RCC 7860 (cell line): ENCODE measurements at places on chromosomes 13 and 19.
A peak's percentile ranks its signal among the peaks of the same experiment; 100 is the strongest.

GRCh38 chr13:40329781-40330485 lies 336.5 kb downstream of the FOXO1 start:
- no peak for DNase-seq

- no peak for DNase-seq
These were observed 15.7 kb upstream of the IGFL4 start for GRCh38 chr19:46056536-46056935.

GRCh38 chr19:33376423-33376822 lies 2.9 kb downstream of the CEBPG start:
- DNase-seq, result peak; percentile 19

- DNase-seq, result no peak
These were observed 25.6 kb upstream of the ZNF681 start for GRCh38 chr19:23784274-23784673.

GRCh38 chr13:45367358-45367757 lies 26.4 kb upstream of the TPT1 start:
- peak; percentile 83 for DNase-seq

- DNase-seq, result no peak
These were observed 429.1 kb downstream of the ITGBL1 start for GRCh38 chr13:101881593-101881992.

DNA sequence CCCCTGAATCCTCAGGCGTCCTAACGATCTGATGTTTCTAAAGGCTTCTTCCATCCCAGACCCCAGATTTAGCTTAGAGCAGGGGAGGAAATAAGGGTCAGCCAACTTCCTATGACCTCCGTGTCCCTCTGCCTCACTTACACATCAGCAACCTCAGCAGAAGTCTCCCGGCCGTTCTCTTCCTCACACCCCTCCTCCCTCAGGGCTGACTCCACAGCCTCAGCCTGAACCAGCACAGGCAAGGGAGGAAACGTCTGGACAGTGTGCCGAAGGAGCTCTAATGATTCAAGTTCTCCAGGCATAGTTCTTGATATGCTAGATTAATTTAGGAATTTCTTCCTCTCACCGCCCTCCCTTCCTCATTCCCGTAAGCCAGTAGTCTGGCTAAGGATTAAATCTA lies 121.4 kb downstream of the NUFIP1 start:
- no peak for DNase-seq

GRCh38 chr19:4550479-4551050 lies 8.9 kb downstream of the SEMA6B start:
- no peak for DNase-seq

DNA sequence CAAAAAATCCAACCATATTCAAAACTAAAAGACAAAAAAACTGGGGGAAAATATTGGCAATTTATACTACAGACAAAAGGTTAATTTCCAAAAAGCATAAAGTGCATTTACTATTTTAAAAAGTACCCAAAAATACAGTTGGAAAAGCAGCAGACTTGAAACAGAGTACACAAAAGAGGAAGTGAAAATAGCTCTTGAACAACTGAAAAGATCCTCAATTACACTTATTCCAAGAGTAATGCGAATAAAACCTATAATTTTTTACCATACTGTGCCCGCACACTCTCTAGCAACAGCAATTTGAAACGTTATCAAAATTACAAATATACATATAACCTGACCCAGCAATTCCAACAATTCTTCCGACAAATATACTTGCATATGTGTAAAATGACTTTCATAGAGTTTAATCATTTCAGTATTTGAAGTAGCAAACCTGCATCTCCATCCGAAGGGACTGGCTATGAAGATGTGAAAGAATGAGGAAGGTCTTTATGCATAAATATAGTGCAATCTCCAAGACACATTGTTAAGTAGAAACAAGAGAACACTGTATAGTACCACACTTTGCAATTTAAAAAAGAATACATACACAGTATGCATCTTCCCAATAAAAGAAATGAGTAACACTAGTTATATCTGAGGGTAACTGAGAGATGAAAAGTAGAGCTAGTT lies 25.4 kb downstream of the ALG5 start:
- no peak for DNase-seq

DNA sequence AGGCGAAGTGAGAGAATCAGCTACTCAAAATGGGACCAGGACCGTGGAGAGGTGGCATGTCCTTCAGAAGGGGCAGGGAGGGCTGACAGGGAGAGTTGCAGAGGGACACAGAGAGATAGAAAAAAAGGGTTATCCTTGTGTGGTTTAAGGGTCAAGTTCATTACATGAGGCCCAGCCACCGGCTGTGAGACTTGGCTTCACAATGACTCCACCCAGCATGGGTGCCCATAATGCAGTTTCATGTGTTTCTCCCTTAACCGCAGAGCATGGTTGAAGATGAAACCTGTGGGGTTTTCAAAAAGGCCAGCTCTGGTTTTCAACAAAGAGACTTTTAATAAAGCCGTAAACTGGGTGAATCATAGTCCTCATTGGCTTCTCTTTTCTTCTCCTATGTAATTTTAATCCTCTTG lies 164.6 kb downstream of the KLF5 start:
- no peak for DNase-seq

- no peak for DNase-seq
These were observed 11.4 kb upstream of the MYCBP2 start for GRCh38 chr13:77338329-77338728.

- no peak for DNase-seq
These were observed 26.8 kb upstream of the SACS start for GRCh38 chr13:23460309-23460708.

DNA sequence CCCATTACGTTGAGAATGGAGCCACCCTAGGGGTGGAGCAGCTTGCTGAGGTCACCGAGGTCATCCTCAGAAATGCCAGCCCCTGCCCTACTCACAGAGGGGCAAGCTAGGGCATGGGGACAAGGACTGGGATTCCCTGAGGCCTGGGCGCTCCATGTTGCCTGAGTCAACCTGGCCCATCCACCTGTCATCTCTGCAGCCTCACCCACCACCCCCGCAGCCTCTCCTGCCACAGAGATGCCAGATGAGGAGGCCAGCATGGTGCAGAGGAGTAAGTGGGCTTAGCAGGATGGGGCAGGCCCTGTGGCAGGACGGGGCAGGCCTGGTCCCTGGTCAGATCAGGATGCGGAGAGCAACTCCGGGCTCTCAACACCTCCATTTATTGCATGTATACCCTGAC lies 9.5 kb downstream of the NKPD1 start:
- DNase-seq, result no peak

DNA sequence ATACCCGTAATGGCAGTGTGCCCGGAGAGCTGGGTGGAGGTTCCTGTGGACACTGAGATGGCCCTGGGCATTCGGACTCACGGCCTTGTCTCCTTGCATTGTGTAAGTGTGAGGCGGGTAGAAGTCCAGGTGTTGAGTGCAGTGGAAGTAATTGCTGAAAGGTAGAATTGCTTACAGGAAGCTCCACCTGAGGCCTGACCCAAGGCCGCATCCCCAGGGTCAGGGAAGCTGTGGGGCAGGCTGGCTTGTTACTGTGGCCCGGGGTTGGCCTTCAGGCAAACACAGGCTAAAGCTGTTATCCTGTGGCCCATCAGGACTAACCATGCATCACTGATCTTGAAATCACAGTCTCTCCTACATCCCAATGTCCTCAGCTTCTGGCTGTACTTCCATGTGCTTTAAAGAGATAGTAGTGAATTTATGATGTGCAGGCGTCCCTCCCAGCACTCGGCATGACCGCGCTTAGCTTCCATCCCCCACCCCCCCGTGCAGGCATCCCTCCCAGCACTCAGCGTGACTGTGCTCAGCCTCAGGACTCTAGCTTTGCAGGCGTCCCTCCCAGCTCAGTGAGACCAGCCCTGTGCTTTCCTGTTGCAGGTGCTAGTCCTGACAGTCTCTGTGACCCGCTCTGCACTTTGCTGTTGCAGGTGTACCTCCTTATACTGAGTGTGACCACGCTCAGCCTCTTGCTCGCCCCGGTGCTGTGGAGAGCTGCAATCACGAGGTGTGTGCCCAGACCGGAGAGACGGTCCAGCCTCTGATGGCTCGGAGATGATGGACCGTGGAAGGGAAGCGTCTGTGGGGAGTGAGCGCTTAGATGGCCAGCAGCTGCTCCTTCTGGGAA lies 35.6 kb upstream of the TFDP1 start:
- DNase-seq, result no peak

- DNase-seq, result peak; percentile 64
These were observed 52.7 kb downstream of the TSC22D1 start for GRCh38 chr13:44523146-44524015.

DNA sequence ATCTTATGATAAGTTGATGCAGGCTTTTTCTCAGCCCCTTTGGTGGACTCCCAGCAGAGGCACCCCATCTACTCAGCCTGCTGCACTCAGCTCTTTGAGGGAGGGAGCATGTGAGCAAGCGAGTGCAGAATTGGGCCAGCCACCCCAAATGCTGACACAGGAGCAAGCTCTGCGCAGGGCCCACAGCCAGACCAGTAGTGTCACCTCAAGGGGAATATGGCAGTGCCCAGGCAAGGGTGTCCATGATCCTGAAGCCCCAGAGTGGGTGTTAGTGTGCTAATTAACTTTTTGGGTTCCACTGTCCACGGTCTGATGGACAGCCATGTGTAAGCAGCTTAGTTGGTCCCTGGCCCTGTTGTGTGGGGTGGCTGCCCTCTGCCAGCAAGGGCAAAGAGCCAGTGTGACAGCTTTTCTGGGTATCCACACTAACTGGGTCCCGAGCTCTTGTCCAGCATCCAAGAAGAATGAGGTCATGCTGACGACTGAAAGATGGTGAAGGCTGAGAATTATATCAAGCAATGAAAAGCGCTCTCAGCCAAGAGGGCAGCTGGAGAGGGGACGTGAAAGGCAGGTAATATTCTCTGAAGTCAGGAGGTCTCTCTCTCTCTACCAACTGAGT lies 898.3 kb upstream of the PCDH9 start:
- DNase-seq, result no peak

DNA sequence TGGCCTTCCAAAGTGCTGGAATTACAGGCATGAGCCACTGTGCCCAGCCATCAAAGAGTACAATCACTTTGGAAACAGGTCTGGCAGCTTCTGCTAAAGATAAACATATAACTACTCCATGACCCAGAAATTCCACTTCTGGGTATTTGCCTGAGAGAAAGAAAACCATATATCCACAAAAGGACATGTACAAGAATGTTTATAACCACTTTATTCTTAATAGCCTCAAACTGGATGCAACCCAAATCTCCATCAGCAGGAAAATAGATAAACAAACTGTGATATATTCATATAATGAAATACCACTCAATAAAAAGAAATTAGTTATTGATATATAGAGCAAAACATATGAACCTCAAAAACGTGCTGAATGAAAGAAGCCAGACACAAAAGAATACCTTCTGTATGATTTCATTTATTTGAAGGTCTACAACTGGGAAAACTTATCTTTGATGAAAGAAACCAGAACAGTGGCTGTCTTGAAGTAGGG lies 40.5 kb downstream of the TEX26 start:
- no peak for DNase-seq

DNA sequence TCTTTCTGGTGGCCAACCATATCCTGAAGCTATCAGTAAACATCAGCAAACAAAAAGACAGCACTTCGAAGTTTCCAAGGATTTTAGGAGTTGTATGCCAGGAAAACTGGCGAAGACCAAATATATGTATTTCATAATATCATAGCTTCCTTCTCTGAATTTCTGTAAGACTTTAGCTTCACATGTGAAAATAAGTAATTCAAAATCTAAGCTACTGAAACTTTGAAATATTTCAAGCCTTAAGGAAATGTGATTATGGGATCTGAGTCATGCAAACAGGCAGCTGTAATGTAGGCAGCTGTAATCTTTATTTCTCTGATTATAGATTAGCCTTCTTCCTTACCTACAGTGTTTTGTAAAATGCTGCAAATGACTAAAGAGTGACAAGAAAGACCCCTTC lies 70.7 kb upstream of the ANKRD10 start:
- no peak for DNase-seq

DNA sequence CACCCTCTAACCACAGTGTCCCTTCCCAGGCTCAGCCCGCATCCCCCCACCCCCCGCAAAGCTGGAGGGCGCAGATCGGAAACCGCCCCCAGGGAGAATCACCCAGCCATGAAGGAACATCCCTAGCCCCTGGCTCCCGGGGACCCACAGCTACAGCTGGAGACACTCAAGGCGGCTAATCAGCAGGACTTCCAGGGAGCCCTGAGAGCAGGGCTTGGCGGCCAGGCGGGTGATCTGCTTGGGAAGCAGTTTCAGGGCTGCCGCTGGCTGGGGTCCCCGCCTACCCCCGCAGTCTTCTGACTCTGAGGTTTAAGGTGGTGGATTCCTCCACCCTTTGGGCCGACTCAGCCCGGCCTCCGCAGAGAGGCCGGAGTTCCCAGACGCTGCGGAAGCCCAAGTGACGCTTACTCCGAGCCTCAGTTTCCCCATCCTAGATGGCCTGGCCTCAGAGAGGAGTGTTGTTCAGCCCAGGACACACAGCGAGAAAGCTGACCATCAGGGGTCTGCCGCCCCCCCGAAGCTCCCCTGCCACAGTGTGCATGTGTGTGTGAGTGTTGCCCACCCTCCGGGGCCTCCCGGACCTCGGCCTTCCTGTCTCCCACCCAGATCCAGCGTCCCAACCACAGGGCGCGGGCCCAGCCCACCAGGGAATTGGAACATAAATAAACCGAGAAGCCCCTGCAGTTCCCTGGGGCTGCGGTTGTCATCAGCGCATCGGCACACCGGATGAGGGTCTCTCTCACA lies 9.8 kb downstream of the FUT6 start:
- DNase-seq, result no peak

- no peak for DNase-seq
These were observed 6.3 kb upstream of the WTIP start for GRCh38 chr19:34475026-34475974.

- DNase-seq, result no peak
These were observed 11.7 kb downstream of the SPRY2 start for GRCh38 chr13:80329250-80329649.

- no peak for DNase-seq
These were observed 506.7 kb upstream of the GPC6 start for GRCh38 chr13:92719868-92720267.

GRCh38 chr13:24306632-24307031 lies 2.7 kb upstream of the C1QTNF9 start:
- DNase-seq, result no peak

- no peak for DNase-seq
These were observed 1552.2 kb downstream of the PCDH9 start for GRCh38 chr13:65677906-65678305.

DNA sequence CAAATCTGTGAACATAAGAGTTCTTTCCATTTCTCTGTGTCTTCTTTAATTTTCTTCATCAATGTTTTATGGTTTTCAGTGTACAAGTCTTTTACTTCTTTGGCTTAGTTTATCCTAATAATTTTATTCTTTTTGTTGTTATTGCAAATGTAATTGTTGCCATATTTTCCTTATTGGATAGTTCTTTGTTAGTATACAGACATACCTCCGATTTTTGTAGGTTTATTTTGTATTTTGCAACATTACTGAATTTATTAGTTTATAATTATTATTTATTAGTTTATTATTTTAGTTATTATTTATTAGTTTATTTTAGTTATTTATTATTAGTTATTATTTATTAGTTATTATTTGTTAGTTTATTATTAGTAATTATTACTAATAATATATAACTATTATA lies 43.4 kb downstream of the WTIP start:
- no peak for DNase-seq

GRCh38 chr19:45469945-45470761 lies 2.4 kb downstream of the FOSB start:
- peak; percentile 94 for DNase-seq

GRCh38 chr19:48461982-48462655 lies 6.7 kb downstream of the KCNJ14 start:
- DNase-seq, result no peak
